ENCODE measurements at places on chromosomes 3 and 15.

GRCh38 chr3:55164191-55164590 lies 236.3 kb upstream of the LRTM1 start:
- no peak for DNase-seq

DNA sequence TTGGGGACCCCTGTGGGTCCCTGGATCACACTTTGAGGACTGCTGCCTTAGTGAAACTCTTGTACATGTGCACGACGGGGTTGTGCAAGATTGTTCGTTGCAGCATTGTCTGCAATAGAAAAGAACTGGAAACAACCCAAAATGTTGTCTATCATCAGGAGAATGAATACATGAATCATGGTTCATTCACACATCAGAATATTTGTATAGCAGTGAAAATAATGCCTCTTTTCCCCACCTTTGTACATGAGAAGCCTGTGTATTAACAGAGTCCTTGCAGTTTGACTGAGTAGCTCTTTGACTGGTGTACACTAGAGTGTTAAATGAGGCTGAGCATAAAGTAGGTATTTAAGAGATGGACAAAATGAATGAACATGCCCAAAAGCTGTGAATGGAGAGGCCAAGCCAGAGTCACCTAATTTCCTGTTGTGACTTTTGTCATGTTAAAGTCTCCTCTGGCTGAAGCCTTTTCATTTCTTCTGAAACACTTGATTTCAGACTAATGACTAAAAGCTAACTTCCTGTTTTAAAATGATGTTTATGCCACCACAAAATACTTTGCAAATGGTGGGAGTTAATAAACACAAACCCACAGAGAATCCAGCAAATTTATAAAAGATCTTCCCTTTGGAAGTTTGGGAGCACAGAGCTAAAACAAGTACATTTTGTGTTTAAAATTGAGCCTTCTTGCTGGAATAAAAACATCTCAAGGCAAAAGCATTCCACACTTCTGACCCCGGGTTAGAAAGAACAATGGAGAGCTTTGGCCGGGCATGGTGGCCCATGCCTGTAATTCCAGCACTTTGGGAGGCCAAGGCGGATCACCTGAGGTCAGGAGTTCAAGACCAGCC lies 20.6 kb upstream of the USP3 start:
- DNase-seq, result no peak

- peak; percentile 64 for DNase-seq
These were observed 679 bp downstream of the IQGAP1 start for GRCh38 chr15:90388462-90389380.

GRCh38 chr3:55489798-55490132 lies 2.7 kb upstream of the WNT5A start:
- DNase-seq, result no peak

DNA sequence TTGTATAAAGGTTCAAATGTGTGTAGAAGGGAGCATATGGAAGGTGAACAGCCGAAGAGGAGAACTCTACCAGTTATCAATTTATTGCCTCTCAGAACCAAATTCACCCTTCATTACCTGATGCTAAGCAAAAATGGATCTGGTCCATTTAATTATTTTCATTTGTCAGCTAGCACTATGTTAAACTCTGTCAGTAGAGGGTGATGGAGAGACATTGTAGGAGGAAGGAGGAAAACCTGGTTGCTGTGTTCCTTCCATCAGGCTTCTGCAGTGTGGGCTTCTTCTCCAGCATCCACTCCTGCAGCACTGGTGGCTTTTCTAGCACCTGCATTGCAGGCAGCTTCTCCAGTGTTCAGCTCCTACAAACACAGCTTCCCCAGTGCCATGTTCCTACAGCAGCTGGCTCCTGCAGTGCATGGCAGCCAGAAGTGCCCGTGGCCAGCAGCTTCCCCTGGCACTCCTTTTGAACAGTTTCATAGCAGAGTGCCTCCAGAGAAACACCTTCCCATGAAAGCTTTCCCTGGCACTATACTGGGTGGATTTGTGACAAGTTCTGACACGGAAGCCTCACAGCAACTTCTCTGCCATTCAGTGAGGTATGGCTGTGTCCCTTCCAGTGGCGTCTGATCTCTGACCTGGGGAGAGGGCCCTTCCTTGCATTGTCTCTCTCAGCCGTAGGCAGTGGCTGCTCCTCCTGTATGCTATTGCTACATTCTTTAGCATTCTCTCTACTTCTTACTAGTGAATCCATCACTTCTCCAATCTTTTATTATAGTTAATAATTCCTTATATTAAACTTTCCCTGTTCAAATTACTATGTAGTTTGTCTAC lies 14.6 kb upstream of the IL17RD start:
- no peak for DNase-seq

DNA sequence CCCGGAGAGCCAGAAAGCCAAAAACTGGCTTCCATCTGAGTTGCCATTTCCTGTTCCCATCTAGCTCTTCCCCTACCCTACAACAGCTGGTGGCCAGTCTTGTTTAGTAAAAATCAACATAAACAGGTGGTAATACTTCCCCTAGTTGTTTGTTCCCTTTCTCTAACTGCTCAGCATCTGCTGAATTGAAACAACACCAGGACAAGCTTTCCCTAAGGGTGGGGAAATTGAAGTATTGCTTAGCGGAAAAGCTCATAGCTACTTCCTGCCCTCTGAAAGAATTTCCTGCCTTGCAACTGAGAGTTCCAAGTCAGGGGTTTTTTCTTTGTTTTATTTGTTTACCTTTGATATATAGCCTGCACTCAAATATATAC lies 66.8 kb downstream of the HMG20A start:
- no peak for DNase-seq

- DNase-seq, result peak; percentile 80
These were observed at the start of gene CAMP for GRCh38 chr3:48222616-48223513. Gene CAMP, plus strand, starts transcription at chr3:48223495. Its CDS starts 17 bp downstream, at chr3:48223512.

DNA sequence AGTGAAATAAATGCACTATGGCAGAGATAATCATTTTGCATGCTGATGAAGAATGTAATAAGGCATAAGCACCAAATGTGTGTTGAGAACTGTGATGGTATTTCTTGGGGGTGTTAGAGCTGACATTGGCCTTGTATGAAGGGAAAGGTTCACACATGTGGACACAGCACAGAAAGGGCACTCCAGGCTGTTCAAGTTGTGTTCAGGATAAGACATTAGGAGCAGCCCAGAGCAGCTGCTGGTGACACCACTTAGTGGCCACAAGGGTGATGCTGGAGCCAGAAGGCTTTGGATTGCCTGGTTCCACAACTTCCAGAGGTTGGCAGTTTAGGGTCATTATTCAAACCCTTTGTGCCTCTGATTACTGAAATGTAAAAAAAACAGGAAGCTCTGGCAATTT lies 155.4 kb downstream of the GOLGA6L6 start:
- no peak for DNase-seq

DNA sequence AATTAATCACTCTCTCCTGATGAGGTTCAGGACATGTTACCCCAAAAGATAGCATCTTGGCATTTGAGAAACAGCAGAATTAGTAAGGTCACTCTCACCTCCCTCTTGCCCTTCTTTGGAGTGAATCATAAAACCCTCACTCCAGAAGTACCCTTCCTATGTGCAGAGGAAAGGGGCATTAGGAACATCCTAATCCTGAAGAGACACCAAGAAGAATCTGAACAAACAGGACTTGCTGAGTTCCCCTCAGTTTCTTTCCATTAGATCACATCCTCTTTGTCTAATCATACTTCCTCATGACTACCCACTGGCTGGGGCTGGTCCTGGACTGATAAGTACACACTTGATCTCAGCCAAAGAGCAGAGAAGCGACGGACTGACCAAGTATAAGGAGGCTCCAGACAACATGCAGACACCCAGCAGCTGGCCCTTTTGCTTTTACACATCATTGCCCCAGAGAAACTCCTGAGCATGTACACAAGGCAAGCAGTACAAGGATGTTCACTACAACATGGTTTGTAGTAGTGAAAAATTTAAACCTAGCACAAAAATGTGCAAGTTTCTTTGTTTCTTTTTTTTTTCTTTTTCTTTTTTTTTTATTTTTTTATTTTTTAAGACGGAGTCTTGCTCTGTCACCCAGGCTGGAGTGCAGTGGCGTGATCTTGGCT lies 15.0 kb upstream of the TM6SF1 start:
- peak; percentile 53 for DNase-seq

Measured in GM13977 (cell line).